NCI-H1694 treated with DMSO at 0.1 percent for 48 hours (cell line): ENCODE measurements at places on chromosomes 13 and 19.
A peak's percentile ranks its signal among the peaks of the same experiment; 100 is the strongest.

DNA sequence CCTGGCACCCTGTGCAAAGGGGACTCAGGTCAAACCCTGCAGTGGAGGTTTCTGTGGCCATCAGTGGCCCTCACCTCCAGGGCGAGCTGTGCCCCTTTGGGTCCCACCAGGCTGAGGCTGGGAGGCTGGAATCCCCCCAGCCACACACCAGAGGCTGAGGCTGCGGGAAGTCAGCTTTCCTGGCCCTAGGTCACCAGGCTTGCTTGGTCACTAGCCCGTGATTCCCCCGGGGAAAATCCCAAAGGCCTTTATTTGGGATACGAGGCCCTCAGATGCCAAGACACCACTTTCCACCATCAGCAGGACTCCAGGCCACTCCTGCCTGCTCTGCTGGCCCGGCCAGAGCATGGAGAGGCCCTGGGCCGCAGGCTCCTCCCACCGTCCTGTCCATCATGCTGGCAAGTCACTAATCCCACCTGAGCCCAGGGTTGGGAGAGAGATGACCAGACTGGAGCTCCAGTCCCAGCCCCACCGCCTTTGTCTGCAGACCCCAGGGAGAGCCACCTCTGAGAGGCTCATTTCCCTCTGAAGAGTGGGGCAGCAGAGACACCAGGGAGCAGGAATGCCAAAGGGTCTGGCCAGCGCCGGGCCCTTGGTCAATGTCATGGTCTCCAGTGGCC is 4.7 kb downstream of the NKPD1 start:
- no peak for DNase-seq

DNA sequence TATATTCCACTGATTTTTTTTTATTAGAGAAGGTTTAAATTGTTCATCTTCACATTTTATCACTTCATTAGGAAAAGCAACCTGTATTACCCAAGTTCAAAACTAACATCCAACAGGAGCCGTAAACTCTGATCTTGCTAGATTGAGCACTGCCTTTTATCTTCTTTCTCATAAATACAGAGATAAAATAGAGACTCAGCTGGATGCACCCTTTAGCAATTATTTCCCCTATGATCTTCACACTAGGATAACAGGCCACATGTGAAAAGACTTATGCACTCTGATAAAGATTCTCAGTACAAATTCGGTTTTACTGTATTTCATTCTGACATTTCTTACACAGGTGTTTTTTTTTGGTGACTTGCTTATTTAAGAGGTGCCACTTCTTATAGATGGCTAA is 2438.2 kb upstream of the PCDH20 start:
- no peak for DNase-seq

DNA sequence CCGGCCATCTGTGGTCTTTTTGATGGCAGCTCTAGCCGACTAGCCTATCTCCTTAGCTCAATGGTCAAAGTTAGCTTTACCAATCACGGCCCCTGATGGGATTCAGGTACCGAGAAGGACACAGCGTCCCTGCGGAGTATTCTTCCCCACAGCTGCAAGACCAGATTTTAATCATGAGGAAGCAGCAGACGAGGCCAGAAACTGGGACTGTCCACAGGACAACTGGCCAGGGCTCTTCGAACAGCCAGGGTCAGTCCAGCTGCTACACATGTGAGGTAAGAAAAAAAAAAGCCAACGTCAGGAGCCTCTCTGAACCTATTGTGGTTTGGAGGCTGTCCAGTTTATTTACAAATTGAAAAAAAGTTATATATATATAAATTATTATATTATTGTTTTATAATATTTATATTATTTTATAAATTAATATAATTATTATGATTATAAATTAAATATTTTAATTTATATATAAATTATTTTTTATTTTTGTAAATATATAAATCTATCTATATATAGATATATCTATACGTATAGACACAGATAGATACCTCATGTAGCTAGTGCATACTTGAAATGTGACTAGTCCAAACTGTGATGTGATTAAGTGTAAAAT is 10.8 kb downstream of the RINL start:
- no peak for DNase-seq

GRCh38 chr19:48741129-48741999 is 954 bp upstream of the RASIP1 start:
- no peak for DNase-seq

- DNase-seq: no peak
Measured at GRCh38 chr19:30076751-30077670, 135.0 kb downstream of the URI1 start.

- DNase-seq: no peak
Measured at GRCh38 chr19:6527893-6528543, 2.8 kb upstream of the TNFSF9 start.

DNA sequence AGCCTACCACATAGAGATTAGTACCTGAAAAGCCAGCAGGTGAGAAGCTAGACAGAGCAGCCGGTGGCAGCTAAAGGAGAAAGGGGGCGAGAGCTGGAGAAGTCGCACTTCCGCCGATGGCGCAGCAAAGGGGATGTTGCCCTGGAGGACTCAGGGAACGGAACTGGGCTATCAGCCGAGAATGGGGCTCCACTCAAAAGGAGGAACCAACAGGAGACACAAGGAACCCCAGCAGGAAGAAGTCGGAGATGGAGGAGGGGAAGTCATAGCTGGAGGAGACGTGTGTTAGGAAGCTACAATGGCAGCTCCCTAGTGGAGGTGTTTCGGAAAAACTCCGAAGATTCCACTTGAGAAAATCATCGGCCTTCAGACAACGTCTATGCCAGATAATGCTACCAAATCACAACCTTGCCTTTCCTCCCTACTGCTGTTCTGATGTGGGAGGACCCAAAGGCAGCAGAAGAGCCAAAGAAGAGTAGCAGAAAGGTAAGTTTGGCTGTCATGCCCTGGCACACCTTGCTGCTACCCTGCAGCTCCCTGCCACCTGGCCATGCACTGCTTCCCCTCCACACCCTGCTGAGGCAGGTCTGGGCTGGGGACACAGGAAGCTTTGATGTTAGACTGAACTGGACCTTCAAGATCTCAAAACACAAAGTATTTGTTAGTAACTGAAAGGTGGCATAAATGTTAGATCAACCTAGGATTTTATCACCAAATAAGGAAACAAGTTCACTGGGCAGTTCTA is 127.9 kb downstream of the DLEU7 start:
- no peak for DNase-seq

- no peak for DNase-seq
Measured at GRCh38 chr13:48542581-48543341, 9.9 kb upstream of the RCBTB2 start.

- no peak for DNase-seq
Measured at GRCh38 chr13:36163286-36163685, 32.1 kb upstream of the DCLK1 start.

DNA sequence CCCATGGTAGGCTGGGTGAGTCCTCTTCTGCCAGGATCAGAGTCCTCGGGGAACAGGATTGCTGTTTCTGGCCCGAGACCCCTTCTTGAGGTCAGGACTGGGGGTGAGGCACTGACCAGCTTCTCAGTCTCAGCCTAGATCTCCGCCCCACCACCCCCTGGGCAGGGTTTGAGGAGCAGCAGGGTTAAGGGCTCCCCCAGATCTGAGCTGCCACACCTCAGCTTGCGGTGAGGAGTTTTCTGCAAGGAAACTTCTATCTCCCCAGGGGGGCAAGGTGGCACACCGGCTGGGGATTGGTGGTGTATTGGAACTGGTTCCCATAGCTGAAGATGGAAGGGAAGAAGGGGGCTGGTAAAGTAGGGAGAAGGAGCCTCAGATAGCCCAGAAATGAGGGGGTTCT is 19.5 kb downstream of the CHST8 start:
- DNase-seq: no peak

DNA sequence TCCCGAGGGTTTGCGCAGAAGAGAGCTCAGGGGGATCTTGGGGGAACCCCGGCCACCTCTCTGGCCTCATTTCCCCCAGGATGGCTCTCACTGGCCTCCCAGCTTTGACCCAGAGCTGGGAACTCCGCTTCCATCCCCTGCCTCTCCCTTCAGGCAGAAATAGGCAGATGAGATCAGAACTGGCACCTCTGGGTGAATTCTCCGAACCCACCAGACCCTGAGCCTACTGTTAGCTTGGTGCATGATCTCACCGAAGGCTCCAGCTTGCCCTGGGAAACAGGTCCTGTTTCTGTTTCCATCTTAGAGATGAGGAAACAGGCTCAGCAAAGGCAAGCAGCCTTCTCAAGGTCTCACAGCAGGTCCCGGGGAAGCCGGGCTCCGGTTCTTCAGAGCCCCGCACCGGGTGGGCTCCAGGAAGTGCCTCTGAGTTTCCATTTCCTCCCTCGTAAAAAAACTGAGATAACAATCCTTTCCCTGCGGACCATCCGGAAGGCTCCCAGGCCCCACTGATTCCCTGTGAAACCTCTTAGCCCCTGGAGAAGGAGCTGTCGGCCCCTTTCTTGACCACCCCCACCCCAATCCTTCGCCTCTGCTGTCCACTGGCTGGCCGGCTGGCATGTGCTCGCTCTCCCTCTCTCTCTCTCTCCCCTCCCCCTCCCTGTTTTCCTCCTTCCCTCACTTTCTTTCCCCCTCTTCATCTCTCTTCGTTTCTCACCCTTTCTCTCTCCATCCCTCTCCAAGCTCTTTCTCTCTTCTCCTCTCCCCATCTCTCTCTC is 2.1 kb downstream of the NECTIN2 start:
- no peak for DNase-seq

DNA sequence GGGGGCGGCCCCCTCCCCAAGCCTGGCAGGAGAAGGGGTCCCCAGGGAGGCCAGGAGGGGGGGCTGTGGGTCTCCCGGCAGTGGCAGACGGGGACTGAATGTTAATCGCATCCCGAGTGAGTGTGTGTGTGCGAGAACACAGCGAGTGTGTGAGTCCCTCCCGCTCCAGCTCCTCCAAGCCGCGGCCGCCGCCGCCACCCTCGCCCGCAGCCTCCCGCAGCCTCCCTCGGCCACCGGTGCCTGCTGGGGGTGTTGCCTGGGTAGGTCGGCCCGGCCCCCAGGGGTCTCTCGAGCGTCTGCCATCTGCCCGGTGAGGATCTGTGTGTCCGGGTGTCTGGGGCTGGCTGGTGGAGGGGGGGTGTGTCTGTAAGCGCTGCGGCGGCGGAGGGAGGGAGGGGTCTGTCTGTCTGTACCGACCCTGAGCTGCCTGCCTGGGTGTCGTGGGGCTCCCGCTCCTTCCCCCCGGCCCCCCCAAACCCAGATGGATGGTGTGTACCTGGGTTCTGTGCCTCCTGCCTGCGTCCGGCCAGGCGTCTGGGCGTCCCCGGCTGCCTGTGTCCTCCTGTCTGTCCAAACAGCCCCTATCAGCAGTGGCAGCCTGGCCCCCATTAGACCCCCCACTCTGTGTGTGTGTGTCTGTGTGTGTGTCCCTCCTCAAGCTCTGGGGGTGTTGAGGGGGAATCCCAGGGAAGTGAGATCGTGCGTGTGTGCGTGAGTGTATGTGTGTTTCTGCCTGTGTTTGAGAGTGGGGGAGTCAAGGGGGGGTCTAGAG is at the start of gene GRIN2D:
Gene GRIN2D (plus strand): TSS at position 110 of the 772 bp plus-strand sequence. CDS start 4,725 bp downstream, outside the sequence.
- peak; percentile 39 for DNase-seq

DNA sequence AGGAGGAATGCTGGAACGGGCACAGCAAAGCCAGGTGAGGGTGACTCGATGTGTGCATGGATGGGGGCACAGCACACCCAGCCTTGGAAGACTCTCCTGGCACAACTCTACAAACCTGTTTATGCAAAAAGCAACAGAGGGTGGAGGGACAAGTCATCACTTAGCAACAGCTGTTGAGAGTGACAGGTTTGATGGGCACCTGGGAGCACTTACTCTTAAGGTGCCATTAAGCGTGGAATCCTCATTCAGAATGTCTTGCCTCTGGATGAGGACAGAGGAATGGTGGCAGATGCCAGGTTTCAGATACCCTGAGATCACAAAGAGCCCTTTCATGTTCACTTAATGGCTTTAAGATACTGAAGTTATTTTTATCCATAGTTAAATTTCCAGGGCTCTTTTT is 97.0 kb downstream of the DCT start:
- DNase-seq: no peak

DNA sequence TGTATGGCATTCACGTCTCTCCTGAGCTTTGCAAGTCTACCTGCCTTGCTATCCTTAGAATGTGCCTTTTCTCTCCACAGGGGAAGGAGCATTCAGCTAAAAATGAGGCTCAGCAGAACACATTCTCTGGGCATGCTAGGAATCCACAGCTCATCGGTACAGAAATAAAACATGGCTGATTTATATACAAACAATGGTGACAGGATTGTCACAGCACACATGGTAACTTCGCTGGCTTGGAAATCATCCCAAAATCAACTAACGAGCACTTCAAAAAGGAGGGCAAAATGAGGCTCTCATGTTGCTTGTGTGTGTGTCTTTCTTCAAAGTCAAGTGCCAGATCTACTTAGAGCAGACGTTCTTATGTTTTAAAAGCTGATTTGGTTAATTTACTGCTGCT is 373.0 kb downstream of the FGF14 start:
- DNase-seq: peak; percentile 49

DNA sequence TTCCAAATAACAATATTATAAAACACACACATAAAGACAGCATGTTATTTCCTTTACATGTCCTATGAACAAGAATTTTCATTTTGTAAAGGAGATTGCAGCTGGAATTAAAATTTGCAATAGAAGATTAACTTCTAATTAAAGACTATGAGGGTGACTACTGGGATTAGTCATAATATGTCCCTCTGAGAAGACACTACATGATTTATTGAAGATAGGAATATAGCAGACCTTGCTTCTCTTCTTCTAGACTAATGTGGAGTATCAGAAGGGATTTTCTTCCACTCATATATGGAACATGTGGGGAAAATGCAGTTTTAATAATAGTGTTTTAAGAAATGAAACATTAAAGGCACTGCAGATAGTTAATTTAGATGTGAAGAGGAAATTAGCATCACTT is 177.8 kb downstream of the NALCN start:
- no peak for DNase-seq

DNA sequence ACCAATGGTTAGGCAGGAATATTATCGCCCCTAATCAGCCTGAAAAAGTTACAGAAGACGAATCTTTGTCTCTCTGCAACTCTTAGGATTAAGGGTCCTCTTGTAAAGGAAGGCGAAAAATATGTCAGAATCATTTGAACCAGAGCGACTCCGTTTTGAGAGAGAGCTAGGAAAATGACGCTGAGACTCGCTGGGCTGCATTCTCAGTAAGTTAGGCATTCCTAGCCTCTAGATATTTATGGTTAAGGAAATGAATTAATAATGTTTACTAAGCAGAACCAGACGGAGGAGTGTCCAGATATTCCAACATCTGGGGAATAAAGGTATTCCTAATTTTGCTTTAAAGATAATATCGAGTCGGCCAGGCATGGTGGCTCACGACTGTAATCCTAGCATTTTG is 755 bp upstream of the ZNF726 start:
- no peak for DNase-seq

GRCh38 chr19:18415178-18415867 is 3.9 kb upstream of the SSBP4 start:
- no peak for DNase-seq

- DNase-seq: no peak
Measured at GRCh38 chr13:74774264-74774663, 640.1 kb upstream of the KLF12 start.
